ENCODE measurements at places on chromosomes 13 and 19.
A peak's percentile ranks its signal among the peaks of the same experiment; 100 is the strongest.

DNA sequence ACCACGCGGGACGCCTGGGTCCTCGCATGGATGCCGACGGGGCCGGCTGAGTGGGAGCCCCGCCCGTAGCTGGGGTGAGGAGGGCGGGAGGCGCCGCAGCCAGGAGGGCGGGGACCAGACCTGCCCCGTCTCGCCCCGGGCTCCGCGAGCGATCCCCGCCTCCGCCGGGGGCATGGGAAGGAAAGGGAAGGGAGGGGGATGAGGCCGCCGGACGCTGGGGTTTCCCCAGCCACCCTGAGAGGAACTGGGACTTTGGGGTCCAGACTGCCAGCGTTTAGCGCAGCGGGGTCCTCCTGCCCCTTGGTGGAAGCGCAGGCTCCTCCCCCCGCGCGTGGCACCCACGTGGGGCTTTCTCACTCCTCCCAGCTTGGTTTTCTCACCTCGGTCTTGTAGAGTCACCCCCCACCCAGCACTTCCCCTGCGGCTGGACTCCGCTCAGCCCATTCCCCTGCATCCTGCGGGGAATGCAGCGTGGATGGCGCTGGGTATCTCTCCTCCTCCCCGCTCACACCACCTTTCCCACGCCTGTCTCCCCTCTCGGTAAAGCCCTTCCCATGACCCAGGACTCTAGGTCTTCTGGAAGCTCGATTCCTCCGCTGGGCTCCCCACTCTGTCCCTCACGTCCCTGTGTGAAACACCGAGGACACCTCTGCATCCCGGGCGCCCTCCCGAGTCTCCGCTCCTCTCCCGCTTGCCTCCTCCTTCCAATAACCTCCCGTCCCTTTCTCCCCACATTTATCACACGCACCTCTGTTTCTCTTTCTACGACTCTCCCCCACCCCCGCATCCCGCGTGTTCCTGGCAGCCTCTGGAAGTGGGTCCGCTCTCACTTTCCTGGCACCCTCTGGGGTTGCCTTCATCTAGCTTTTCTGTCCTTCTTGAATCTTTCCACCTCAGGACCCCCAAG, 2.1 kb downstream of the TGFB1 start:
- peak; percentile 78 for DNase-seq

GRCh38 chr19:7483720-7484201, 5.1 kb downstream of the PEX11G start:
- no peak for DNase-seq

DNA sequence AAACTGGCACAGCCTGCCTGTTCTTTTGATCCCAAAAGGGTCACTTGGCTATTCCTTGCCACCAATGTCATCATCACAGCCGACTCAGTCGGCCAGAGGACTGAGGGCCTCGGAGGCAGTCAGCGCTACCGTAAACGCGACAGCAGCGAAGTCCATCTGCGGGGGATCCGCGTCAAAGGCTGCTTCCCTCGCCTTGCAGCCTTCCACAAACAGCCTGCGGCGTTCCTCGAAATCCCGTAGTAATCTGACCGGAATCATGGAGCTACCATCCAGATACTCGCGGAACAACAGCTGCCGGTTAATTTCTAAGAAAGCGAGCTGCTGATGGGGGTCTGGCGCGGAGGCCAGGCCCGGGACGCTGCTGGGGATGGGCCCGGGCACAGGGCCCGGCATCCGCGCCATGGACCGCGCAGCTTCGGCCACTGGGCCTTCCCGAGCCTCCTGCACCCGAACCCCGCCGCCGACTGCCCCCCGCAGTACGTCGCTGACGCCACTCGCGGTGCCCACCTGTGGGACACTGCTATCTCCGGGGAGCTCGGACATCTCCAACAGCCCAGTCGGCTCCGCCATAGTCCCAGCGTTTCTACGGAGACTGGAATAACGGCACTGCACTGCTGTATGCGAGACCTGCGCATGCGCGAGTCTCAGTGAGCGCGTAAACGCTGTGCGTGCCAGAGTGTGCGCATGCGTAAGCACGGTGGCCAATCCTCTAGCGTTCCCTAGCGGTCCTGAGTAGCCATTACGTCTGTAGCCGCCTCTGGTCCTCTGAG, at the start of gene EID2B:
Gene EID2B (minus strand): TSS at position 620 of the 770 bp plus-strand sequence. CDS start 50 bp downstream, at position 570.
- peak; percentile 94 for DNase-seq

GRCh38 chr13:20093951-20094350, 66.9 kb downstream of the GJA3 start:
- no peak for DNase-seq

DNA sequence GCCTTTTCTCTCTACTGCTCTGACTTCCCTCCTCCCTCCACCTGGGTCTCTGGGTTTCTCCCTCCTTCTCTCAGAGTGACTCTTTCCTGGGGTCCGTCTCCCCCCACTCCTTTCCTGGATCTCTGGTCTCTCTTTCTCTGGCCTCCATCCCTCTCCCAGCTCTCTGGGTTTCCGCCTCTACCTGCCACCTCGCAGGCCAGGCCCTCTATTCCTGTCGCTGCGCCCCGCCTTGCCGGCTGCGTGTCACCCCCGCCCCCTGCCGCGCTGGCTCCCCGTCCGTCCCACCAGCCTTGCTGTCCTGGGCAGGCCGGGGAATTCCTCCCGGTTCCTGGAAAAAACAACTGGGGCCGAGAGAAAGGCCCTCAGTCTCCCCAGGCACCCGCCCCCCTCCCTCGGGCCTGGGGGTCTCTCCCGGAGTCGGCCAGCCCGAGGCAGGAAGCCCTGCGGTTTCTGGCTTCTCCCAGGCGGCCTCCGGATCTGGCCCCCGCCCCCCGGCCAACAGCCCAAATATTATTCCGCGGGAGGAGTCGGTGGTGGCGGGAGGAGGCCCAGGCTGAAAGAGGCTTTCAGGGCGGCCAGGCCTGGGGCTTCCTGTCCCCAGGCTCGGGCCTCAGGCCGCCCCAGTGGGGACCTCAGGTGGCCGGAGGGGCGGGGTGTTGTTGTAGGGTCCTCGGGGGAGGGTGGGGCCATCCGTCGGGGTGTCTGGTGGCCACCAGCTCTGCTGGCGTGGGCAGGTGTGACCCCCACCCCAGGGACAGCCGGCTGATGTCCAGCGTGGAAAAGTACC, 9.3 kb downstream of the IRF2BP1 start:
- no peak for DNase-seq

DNA sequence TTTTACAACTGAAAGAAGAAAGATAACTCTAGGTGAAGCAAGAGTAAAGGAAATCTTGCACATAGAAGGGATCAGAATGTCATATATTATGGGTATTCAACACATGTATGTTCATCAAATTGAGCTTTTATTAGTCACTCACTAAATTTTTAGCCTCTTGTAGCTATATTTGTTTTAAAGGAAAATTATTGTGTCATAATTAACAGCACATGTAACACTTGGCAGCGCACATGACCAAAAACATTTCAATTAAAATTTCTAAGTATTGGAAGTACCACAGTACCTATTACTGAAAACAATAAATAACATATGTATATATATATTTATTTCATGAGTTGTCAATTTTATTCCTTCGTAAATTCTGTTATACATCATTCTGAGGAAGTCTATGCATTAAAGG, 2800.4 kb downstream of the PCDH9 start:
- DNase-seq = no peak

- peak; percentile 9 for DNase-seq
Observed at GRCh38 chr13:94433055-94433961, 46.2 kb downstream of the DCT start.
